ENCODE measurements at places on chromosomes 2 and 18. TPM values are rescaled to one million over a fixed set of nuclear protein-coding genes. Genes with fewer than 3 reads are reported as not detected.

DNA sequence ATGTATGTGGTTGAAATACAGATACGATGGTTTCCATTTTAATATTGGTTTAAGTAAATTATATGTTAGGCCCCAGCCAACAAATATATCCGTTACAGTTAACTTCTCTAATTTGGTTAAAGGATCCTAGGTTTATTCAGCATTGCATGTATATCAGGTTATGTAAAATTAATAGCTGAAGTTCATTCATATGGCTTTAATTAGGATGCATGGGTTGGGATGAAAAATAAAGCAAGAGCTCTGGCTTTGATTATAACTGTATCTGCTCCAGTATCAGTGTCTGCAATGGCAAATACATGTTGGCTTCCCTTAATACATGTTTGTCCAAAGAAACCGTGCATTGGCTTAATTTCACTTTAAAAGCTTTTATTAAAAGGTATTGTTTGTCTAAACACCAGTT lies 435.7 kb upstream of the SETBP1 start:
- no peak for DNase-seq

GRCh38 chr2:49770919-49771318 lies 616.6 kb upstream of the FSHR start:
- peak; percentile 5 for DNase-seq

REG3A gene
- not detected for polyA plus RNA-seq

GPR17 gene
- 0.85 TPM for polyA plus RNA-seq

IL36G gene
- polyA plus RNA-seq = 0.67 TPM

NTSR2 gene
- not detected for polyA plus RNA-seq

SERPINB3 gene
- 0.12 TPM for polyA plus RNA-seq

- no peak for DNase-seq
Observed at GRCh38 chr2:64766841-64767669, 113.3 kb upstream of the SERTAD2 start.

NOL4 gene
- 2.8 TPM for polyA plus RNA-seq

DSG4 gene
- polyA plus RNA-seq = not detected

DNA sequence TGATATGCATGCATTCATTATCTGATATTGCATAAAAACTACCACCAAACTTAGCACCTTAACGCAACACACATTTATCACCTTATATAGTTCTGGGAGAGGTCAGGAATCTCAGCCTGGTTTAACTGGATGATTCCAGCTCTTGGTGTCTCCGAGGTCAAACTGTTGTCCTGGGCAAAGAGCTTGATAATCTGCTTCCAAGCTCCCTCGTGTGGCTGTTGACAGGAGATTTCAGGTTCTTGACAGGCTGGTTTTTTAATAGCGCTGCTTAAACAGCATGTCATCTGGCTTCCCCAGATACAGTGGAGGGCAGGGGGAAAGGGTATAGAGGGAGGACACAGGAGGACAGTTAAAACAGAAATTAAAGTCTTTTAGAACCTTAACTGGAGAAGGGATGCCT lies 785.0 kb downstream of the CNTNAP5 start:
- peak; percentile 34 for DNase-seq

DNA sequence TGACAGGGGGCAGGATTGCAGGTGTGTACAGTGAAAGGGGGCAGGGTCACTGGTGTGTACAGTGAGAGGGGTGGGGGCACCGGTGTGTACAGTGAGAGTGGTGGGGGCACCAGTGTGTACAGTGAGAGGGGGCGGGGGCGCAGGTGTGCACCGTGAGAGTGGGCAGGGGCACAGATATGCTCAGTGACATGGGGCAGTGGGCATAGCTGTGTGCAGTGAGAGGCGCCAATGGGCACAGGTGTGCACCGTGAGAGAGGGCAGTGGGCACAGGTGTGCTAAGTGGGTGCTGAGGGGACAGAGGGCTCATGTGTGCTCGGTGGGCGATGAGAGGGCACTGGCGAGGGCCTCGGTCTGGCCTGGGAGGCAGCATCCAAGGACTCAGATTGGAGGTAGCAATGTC lies 63.0 kb downstream of the GREB1 start:
- DNase-seq = no peak

- no peak for DNase-seq
Observed at GRCh38 chr2:12335131-12335530, 381.6 kb upstream of the TRIB2 start.

- DNase-seq = peak; percentile 85
Observed at GRCh38 chr2:33475224-33476130, 972 bp upstream of the RASGRP3 start.

GRCh38 chr2:70069049-70069448 lies 18.2 kb upstream of the PCBP1 start:
- no peak for DNase-seq

GRCh38 chr2:201343559-201343958 lies 13.6 kb downstream of the FLACC1 start:
- DNase-seq = no peak

DNA sequence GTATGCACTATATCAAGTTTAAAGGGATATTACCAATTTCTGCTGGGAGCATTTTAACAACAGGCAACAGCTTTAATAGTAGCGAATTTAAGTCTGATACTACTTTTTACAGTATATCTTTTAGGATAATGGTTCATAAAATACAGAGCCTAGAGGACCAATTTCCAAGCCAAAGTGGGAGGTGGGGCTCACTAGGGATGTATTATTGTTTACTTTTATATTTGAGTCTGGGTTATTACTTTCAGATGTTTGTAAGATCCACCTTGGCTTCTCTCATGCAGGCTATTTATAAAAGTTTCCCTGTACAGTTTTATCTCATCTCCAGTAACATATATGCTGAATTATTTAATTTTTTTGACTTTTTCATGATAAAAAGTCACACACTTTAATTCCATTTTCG lies 242.0 kb downstream of the CMPK2 start:
- DNase-seq = no peak

GRCh38 chr2:174663550-174663949 lies 65.9 kb upstream of the WIPF1 start:
- no peak for DNase-seq

DNA sequence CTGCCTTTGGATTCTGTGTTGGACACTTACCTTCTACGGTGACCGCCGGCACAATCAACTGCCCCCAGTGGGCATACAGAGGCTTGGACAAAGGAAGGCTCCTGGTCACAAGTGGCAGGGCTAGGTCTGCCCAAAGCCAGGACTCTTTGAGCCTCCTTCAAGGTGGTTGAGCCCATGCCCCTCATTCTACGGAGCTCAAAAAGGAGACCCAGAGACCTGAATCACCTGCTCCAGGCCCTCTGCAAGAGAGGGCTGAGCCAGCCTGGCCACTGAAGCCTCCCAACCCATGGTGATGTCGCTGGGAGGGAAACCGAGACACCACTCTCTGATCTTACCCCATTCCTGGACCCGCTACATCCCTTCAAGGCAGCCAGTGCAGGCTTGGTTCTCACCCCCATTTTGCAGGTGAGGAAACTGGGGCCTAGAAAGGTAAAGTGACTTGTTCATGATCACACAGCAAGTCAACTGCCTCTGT lies 87.9 kb downstream of the INHBB start:
- DNase-seq = no peak

DNA sequence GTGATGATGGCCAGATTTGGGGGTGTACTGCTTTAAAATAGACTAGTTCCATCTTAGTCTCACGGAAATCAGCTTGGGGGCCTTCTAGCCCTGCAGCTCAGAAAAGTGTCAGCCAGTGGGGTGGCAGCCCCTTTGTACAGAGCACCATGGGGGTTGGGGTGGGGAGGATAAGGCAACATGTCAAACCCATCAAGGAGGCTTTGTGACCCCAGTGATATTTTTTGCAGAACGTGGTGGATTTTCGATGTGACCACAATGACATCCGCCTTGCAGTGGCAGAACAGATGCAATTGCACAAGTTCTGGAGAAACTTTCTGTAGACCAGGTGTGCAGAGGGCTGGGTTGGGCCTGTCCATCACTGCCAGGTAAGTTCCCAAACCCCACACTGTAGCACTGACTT lies 3.0 kb upstream of the CD8A start:
- DNase-seq = no peak

DNA sequence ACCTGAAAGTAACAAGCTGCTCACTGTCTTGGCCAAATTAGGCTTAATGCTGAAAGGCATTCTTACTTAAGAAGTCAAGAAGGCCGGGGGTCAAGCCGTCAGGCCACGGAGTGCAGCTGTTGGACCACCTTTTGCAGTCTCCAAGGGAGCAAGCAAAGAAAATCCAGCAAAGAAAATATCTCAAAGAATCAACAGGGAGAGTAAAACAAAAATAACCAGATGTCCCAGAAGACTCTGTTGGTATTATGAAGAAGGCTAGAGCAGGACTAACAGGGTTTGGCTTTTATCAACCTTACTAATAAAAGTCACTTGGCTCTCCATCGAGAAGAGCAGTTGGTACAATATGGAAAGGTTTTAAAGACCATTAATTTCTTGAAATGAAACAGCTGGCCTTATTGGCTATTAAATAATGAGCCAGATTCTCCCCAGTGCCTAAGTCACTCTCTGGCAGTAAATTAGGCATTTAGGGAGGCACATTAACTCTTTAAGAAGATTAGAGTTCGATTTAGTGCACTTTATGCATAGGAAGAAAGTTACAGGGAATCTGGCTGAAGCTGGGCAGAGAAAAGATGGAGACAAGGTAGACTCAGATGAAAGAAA lies 110.8 kb upstream of the NRP2 start:
- no peak for DNase-seq

DNA sequence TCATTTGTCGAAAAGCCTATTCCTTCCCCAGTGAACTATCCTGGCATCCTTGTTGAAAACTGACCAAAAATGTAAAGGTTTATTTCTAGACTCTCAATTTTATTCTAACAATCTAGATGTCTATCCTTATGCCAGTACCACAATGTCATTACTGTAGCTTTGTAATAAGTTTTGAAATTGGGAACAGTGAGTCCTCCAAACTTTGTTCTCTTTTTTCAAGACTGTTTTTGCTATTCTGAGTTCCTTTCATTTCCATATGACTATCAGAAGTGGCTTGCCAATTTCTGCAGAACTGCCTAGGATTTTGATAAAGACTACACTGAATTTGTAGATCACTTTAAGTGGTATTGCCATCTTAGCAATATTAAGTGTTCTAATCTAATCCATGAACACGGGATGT lies 9.7 kb downstream of the STARD7 start:
- no peak for DNase-seq

- DNase-seq = no peak
Observed at GRCh38 chr2:85418132-85419008, at the start of gene SH2D6. Gene SH2D6, plus strand, starts transcription at chr2:85418714. Its CDS starts 10,752 bp downstream, at chr2:85429466.

BOLL gene
- 0.22 TPM for polyA plus RNA-seq

KCNG2 gene
- 0.13 TPM for polyA plus RNA-seq

DNA sequence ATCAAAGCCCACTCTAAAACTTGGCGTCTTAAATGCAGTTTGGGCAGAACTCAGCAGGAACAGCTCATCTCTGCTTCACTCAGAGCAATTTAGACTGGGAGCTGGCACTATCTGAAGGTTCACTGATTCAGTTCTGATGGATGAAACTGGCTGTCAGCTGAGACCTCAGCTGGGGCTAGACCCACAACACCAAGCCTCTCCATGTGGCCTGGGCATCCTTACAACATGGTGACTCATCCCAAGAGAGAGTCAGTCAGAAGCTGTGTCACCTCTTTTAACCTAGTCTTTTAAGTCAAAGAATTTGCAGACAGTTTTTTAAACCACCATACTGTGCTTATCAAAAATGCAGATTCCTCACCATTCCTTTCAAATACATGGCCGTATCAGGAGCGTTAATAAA lies 62.6 kb upstream of the ZNF397 start:
- no peak for DNase-seq

DNA sequence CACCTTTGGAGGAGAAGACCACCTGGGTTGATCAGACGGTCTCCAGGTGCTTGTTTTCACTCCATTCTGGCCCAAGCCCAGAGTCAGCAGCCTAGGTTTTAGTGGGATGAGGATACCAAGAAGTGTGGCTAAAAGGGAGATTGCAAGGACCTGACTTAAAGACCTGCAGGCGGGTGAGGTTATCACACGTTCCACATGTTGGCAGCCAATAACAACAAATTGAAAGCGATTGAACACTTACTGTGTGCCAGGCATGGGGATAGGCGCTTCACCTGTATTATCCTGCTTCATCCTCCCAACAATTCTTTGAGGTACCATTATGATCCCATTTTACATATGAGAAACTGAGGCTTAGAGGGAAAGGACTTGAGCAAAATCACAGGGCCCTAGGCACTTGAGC lies 5.0 kb downstream of the ARL4C start:
- DNase-seq = no peak

PPP1R1C gene
- 3.5 TPM for polyA plus RNA-seq

- no peak for DNase-seq
Observed at GRCh38 chr2:181570833-181571661, 85.9 kb downstream of the CERKL start.

DNA sequence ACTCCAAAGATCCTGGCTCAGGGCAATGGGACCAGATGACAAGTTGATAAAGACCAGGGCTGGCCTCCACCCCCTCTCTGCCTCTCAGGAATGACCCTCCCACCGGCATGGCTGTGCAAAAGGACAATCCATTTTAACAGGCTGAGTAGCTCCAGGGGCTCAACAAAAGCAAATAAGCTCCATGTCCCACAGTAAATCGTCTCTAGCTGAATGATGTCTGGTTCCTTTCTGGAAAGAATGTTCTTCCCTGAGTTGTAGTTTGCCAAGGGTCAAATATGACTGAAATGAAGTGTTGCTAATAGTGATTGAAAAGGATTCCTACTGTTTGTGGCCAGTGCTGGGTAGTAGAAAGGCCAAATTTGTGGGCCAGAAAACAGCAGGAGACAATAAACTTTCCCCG lies 434.4 kb upstream of the ETAA1 start:
- no peak for DNase-seq

- no peak for DNase-seq
Observed at GRCh38 chr2:110650346-110650745, 27.5 kb downstream of the BUB1 start.

EPG5 gene
- 33.6 TPM for polyA plus RNA-seq

DNA sequence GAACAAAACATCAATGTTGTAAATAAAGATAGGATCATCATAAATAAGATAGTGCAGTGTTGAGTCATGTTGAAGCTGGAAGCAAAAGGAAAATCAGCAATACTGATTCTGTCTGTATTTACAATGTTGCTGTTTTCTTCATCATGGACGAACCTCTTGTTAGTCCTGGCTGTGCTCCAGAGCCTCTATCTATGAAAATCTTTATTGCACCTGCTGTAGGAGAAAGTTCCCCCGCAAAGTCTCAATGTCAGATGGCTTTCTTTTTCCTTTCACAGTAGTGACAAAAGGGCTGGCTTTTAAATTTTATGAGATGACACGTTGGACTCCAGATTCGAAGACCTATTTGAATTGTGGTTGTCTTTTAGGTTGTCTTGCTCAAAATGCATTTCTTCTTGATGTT lies 98.5 kb upstream of the LRRTM1 start:
- DNase-seq = no peak

GRCh38 chr2:208619993-208620392 lies 213.4 kb downstream of the PTH2R start:
- no peak for DNase-seq

DNA sequence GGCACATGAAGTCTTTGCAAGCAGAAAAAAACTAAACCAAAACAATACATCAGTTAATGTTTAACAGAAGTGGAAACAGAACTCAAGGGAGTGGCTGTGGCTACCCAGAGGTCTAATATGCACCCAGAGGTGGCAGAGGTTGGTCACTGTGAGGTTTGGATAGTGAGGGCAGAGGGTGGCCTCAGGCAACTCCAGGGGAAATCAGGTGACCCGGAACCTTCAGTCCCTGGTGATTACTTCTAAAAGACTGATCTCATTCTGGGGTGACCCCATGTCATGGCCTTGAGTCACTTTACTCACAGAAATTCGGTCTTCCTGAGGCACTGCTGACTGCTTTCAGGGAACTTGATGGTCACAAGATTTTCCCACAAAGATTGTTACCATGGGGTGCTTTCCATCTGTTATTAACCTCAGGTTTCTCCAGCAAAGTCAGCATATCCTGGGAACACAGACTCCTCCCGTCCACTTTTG lies 99.4 kb downstream of the TMEM17 start:
- DNase-seq = no peak

SRD5A2 gene
- 0.13 TPM for polyA plus RNA-seq

GRCh38 chr2:240642806-240643092 lies 17.5 kb downstream of the GPR35 start:
- no peak for DNase-seq

Measured in left kidney (tissue), 8 donors.